Stimulated activated CD8-positive, alpha-beta memory T cell treated with anti-CD3 and anti-CD28 coated beads, Interleukin-7, amount 100 ng/mL, for 4 hours (primary cell): ENCODE measurements at places on chromosomes 13 and 19.

DNA sequence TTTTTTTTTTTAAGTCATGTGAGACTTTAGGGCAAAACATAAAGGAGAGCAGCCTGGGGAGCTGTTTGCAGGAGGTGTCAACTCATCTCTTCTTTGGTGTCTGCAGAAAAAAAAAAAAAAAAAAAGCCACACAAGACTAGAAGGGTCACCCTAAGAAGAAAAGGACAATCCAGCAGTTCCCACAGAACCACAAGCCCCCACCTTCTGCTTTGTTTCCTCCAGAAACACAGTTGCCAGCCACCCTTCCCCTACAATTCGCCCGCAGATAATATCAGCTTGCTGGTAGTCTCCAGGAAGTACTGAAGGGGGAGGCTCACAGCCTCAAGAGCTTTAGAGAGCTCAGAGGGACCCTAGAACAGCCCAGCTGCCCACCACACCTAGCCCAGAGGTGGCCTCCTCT is 22.3 kb upstream of the ZBTB7A start:
- DNase-seq = peak; percentile 30

GRCh38 chr13:25775986-25776385 is 275.8 kb downstream of the SHISA2 start:
- no peak for DNase-seq

GRCh38 chr19:5977785-5978605 is at the start of gene RANBP3:
Gene RANBP3, minus strand, starts transcription at chr19:5978140. Its CDS starts 58 bp downstream, at chr19:5978082.
- peak; percentile 97 for DNase-seq

- DNase-seq = no peak
Observed at GRCh38 chr19:43286786-43287185, 17.5 kb upstream of the PSG9 start.

DNA sequence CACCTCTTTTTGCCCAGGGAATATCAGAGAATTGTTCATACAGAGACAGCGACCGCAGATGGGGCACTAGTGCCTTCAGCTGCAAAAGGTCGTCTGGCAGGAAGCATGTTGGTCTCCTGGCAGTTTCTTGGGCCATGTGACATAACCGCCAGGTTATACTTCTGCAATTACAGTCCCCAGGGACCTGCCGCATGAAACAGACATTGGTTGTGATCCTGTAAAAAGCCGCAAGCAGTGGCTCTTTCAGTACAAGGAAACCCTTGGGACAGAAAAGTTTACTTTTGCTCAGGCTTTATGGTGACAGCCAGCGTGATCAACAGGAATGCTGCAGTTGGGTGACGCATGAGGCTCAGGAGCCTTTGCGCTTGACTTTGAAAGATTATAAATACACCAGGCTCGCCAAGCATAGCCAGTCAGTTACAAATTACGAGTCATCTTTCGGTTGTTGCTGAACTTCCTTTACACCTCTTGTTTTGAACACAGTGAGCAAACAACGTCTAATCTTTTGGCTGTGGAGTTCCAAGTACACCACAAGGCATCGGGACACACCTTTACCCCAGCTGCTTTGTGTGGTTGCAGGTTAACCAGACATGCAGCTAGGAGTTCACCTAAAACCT is 50.5 kb upstream of the UBE2L5 start:
- DNase-seq = peak; percentile 42

- no peak for DNase-seq
Observed at GRCh38 chr19:33445442-33446329, 72.2 kb downstream of the CEBPG start.

- DNase-seq = no peak
Observed at GRCh38 chr13:49206641-49207040, 13.5 kb upstream of the MLNR start.

DNA sequence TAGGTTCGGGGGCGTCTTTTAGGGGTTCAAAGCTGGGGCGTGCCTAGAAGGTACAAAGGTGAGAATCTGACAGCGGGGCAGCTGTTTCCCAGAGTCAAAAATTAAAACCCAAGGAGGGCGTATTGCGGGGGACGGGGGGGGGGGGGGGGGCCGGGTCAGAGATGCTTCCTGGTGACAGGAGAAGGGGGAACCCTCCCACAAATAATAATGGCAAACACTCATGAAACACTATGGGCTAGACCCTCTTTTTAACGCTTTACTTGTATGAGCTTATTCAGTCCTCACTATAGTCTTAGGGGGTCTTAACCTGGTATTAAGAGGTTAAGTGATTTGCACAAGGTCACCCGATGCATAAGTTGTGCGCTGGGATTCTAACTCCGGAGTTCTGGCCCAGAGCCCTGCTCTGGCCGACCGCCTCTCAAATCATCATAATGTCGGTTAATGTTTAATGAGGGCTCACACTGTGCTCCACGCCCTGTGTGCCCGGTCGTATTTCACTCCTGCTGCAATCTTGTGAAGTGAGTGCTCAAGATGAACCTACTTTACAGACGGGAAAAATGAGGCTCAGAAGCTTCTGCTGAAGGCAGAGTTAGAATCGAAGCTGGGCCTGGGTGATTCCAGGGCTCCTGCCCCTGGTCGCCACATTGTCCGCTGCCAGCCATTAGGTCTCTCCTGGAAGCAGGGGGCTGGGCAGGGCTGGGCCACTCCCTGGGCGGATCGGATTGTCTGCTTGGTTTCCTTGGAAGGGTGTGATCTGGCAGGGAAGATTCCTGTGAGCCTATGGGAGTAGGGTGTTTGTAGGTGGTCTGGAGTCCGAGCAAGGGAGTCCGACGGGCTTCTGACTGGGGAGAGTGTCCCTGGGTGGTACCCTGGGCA is 964 bp downstream of the PAK4 start:
- no peak for DNase-seq

GRCh38 chr13:106348075-106348840 is 187.2 kb downstream of the EFNB2 start:
- DNase-seq = no peak

DNA sequence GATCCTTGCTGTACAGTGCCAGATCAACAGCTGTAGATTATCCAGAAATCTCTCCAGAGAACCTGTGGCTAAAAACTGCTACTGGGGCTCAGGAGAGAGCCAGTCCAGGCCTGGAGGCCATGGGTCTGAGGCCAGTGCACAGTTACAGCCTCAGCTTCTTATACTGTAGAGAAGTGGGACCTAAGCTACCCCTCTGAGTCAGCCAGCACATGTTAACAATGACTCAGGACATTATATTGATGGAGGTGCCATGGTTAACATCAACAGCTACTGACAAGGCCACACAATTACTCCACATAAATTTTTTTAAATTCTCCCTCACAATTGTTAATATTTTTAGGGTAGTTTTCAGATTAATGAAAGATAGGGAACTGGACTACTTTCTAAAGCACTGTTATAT is 138.5 kb downstream of the RBM26 start:
- DNase-seq = no peak

GRCh38 chr19:44905437-44906160 is at the start of gene APOE:
Gene APOE, plus strand, starts transcription at chr19:44905796. Its CDS starts 829 bp downstream, at chr19:44906625.
- no peak for DNase-seq

GRCh38 chr19:44666852-44667556 is 4.3 kb upstream of the CEACAM19 start:
- DNase-seq = no peak

DNA sequence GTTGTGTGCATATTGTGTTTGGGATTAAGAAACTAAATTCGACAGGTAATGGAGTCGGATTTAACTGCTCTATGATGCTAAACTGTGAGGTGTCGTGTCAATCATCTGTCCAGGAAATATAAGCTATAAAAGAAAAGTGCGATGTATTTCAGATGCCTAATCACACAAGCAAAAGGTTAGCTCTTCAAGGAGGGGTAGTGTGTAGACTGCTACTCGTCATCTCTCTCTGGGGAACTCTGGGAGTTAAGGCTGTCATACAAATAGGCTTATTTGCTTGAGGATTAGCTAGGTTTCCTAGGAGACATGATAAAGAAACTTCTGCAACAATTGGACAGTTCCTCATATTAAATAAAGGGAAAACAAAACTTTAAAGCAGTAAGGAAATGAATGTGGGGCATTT is 462.1 kb downstream of the OLFM4 start:
- no peak for DNase-seq

GRCh38 chr13:47332149-47332548 is 435.3 kb upstream of the HTR2A start:
- DNase-seq = no peak

GRCh38 chr13:106115081-106115480 is 420.4 kb downstream of the EFNB2 start:
- DNase-seq = no peak
